Renal cortex interstitium (tissue), 15 donors: ENCODE measurements at places on chromosomes 13 and 19.

DNA sequence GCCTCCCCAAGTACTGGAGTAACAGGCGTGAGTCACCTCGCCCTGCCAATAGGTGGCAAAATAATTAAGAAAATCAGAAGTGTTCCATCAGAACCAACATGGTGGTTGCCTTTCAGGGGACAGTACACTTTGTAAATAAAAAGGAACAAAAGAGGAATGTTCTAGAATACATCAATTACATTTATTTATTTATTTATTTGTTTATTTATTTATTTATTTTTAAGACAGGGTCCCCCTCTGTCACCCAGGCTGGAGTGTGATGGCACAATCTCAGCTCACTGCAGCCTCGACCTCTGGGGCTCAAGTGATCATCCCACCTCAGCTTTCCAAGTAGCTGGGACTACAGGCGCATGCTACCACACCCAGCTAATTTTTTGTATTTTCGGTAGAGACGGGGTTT lies 12.9 kb upstream of the TYROBP start:
- DNase-seq: no peak

GRCh38 chr13:75901501-75901900 lies 265.4 kb downstream of the LMO7 start:
- no peak for DNase-seq

DNA sequence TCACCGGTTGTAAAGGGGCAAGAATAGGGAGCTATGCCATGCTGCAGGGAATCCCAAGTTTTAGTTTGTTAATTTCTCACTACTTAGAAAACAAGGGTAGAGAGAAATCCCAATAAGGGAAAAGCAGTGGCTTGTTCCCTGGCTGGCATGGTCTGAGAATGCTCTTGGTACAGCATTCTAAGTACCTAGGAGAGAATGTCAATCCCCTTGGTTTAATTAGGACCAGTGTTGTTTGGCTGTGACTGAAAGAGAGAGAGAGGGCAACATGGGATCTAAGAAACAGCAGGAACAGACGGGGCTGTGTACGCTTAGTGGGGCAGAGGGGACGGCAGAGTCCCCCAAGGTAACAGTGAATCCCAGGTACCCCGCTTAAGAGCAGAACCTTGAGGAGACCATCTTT lies 228.8 kb downstream of the PCDH9 start:
- DNase-seq: no peak

GRCh38 chr13:39282400-39282972 lies 244.2 kb downstream of the NHLRC3 start:
- DNase-seq: no peak

- DNase-seq: no peak
These were observed 1.6 kb upstream of the RGL3 start for GRCh38 chr19:11420429-11421370.

GRCh38 chr13:53068585-53069520 lies 40.2 kb downstream of the OLFM4 start:
- DNase-seq: no peak

DNA sequence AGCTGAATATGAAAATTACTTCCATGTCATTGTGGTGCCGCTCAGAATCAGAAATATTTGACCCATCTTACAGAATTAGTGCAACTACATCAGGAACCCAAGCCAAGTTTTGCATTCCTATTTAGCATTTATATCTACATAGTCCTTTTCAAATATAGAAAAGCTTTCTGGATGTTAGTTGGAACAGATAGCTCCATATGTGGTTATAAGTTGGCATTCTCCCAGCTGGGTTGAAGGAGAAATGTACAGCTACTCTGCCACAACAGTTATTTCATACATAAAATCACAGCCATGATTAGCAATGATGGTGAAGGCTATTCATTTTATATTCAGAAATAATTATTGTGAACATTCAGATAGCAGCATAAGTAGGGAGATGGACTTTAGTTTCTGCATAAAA lies 28.2 kb downstream of the HPN start:
- DNase-seq: no peak

DNA sequence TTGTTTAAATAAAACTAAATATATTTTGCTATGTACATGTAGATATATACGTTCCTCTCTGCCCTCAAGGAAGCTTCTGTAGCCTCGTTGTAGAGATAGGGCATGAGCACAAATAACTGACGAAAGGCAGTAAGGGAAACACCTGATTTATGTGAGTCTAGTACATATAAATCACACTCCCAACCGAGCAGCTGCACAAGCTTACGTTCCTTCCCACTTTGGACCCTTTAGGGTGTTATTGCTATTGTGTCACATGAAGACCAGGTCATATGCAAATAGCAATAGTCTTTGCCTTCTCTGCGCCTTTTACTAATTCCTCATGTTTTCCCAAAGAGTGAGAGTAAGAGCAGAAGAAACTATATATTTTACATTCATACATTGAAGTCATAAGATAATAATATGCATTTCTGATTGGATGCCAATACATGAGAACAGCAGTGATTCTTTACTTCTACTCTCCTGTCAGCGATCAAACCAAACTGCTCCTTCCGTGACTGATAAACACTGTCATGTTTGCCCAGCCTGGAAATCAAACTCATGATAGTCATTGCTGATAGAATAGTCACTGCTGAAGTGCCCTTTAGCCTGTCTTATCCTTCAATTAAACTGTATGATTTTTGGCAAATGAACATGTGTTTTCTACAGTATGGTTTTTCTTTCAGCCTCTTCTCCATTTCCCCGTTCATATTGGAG lies 127.2 kb upstream of the MAB21L1 start:
- no peak for DNase-seq

- no peak for DNase-seq
These were observed 10.0 kb downstream of the NMRK2 start for GRCh38 chr19:3942790-3943409.

- DNase-seq: no peak
These were observed 16.3 kb downstream of the SERP2 start for GRCh38 chr13:44389876-44390275.
